ENCODE measurements at places on chromosomes 5 and 9. TPM values are rescaled to one million over a fixed set of nuclear protein-coding genes. Genes with fewer than 3 reads are reported as not detected.
A peak's percentile ranks its signal among the peaks of the same experiment; 100 is the strongest.

SHOC1 gene
- not detected for total RNA-seq

SOX30 gene
- not detected for total RNA-seq

DNA sequence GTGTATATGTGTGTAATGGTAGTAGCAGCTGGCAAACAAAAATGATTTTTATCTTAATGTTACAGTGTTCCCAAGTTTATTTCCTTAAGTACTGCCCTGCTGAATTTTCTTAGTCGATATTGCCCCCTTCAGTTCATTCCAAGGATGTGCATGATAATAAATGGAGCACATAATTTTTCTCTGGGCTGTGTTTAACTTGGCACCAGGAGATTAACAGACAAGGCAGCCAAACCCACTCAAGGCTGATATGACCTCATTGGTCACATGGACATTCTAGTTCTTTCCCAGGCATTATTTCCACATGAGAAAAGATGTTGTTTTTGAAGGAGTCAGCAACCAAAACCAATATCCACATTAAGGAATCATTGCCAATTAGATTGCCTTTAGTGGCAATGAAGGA is 61.8 kb downstream of the COX7C start:
- no peaks in the 10 kb centered on the region for H3K4me1 ChIP-seq
- no peak overlapping the region for H3K4me3 ChIP-seq
- H3K36me3 ChIP-seq = no peaks in the 10 kb centered on the region
- no peak overlapping the region for H3K27ac ChIP-seq
- peaks cover 5% of the 10 kb centered on the region for H3K27me3 ChIP-seq
- peak; percentile 79 for DNase-seq

- no peak overlapping the region for H3K27ac ChIP-seq
- no peak for DNase-seq
- H3K4me3 ChIP-seq = no peak overlapping the region
These were observed 140.3 kb downstream of the GNAQ start for GRCh38 chr9:77891128-77891800.

- H3K27ac ChIP-seq = peak overlapping the region; percentile 76
- H3K4me1 ChIP-seq = peaks cover 33% of the 10 kb centered on the region
- H3K36me3 ChIP-seq = no peaks in the 10 kb centered on the region
- H3K4me3 ChIP-seq = peak overlapping the region; percentile 83
These were observed 1.7 kb upstream of the EFNA5 start for GRCh38 chr5:107672211-107673038.

- no peak overlapping the region for H3K27ac ChIP-seq
- H3K36me3 ChIP-seq = peaks cover 93% of the 10 kb centered on the region
- H3K27me3 ChIP-seq = no peaks in the 10 kb centered on the region
- no peak overlapping the region for H3K4me3 ChIP-seq
- DNase-seq = no peak
These were observed 166.4 kb upstream of the OTULINL start for GRCh38 chr5:14415024-14415697.

GRCh38 chr9:87310827-87311523 is 186.7 kb upstream of the DAPK1 start:
- H3K4me3 ChIP-seq = no peak overlapping the region
- H3K36me3 ChIP-seq = no peaks in the 10 kb centered on the region
- no peak for DNase-seq
- H3K27ac ChIP-seq = no peak overlapping the region
- no peaks in the 10 kb centered on the region for H3K4me1 ChIP-seq
- H3K27me3 ChIP-seq = no peaks in the 10 kb centered on the region

RNF130 gene
- total RNA-seq = 35.4 TPM

DNA sequence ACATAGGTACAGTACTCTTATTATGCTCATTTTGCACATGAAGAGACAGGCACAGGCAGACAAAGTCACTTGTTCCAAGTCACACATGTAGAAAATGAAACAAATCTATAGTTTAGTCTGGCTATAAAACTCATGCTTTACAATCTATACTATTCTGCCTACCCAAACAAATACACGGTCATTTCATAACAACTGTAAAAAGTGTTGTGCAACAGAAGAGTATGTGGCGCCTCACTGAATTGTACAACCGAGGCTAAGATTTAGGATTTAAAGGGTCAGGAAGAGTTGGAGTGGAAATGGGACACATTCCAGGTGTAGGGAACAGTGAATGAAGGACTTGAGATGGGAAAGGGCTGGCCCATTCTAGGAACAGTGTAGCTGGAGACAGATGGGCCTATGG is 82.9 kb upstream of the TRIO start:
- no peaks in the 10 kb centered on the region for H3K36me3 ChIP-seq
- no peak overlapping the region for H3K4me3 ChIP-seq

- no peak overlapping the region for H3K27ac ChIP-seq
- no peak for DNase-seq
- H3K4me3 ChIP-seq = no peak overlapping the region
- 0 out of 2 replicates have a peak, but pooled peaks cover 4% of the 10 kb centered on the region for H3K4me1 ChIP-seq
- H3K27me3 ChIP-seq = no peaks in the 10 kb centered on the region
These were observed 46.5 kb downstream of the P4HA2 start for GRCh38 chr5:132181011-132181629.

GRCh38 chr5:54184806-54185205 is 125.6 kb downstream of the ARL15 start:
- no peak overlapping the region for H3K27ac ChIP-seq
- no peak overlapping the region for H3K4me3 ChIP-seq
- H3K4me1 ChIP-seq = no peaks in the 10 kb centered on the region
- no peaks in the 10 kb centered on the region for H3K27me3 ChIP-seq
- DNase-seq = no peak

PCDHB16 gene
- 0.46 TPM for total RNA-seq

DNA sequence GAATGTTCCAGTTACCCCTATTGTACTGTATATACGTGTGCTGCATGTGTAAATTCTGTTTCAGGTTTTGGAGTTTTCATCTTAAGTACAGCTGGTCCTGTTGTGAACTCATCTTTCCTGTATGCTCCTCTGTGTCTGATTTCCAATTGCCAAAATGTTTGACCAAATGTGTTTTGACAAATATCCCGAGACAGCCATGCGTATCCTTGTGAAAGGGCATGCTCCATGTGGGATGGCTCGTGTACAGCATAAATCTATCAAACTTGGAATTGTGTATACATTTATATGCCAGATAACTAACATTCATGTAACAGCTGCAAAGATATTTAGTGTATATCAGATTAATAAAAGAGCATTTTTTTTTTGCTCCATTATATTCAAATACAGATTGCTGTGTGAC is 69.5 kb upstream of the IQGAP2 start:
- no peaks in the 10 kb centered on the region for H3K4me1 ChIP-seq
- peaks cover 24% of the 10 kb centered on the region for H3K27me3 ChIP-seq
- H3K4me3 ChIP-seq = no peak overlapping the region
- DNase-seq = no peak
- no peaks in the 10 kb centered on the region for H3K36me3 ChIP-seq
- no peak overlapping the region for H3K27ac ChIP-seq

- no peaks in the 10 kb centered on the region for H3K4me1 ChIP-seq
- no peak overlapping the region for H3K27ac ChIP-seq
- H3K4me3 ChIP-seq = no peak overlapping the region
- no peak for DNase-seq
- H3K36me3 ChIP-seq = no peaks in the 10 kb centered on the region
These were observed 110.7 kb upstream of the CDH18 start for GRCh38 chr5:20098694-20099093.

DNA sequence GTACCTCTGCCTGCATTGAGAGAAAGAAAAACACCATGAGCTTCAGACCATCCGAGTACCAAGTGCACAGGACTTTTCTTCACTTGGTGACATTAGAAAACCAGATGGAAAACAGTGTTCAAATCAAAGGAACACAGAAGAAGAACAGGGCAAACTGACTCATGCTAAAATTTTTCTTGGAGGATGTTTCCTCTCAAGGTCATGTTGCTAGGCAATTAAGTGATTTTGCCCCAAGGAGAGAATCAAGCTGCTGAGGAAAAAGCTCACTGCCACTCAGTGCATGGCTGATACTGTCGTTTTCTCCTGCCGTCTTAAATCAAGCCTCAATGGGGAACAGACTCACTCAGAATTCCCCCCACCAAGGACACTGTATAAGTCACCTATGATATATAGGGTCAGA is 57.9 kb upstream of the SIMC1 start:
- no peaks in the 10 kb centered on the region for H3K27me3 ChIP-seq
- H3K27ac ChIP-seq = no peak overlapping the region
- no peaks in the 10 kb centered on the region for H3K4me1 ChIP-seq
- no peaks in the 10 kb centered on the region for H3K36me3 ChIP-seq
- no peak overlapping the region for H3K4me3 ChIP-seq

FUT7 gene
- not detected for total RNA-seq

DNA sequence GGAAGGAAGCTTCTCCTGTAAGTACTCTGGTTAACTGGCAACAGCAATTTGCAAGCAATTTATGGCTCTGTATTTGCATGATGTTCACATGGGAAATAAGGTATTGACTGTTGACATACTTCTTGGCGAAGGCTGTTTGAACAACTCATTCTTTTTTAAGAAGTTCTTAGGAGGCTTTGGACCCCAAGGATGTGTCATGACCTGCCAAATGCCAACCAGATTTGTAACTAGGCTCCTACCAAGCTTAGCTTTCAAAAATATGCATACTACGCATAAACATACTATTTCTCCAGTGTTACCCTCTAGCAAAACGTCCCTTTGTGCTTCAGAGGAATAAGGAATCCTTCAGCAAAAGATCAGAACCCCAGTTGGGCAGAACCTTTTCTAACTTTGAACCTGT is 165.2 kb upstream of the MSX2 start:
- no peaks in the 10 kb centered on the region for H3K36me3 ChIP-seq
- H3K4me3 ChIP-seq = no peak overlapping the region
- no peaks in the 10 kb centered on the region for H3K4me1 ChIP-seq
- no peak overlapping the region for H3K27ac ChIP-seq
- no peak for DNase-seq

GRCh38 chr5:155735388-155735787 is 591.6 kb upstream of the SGCD start:
- no peaks in the 10 kb centered on the region for H3K4me1 ChIP-seq
- H3K4me3 ChIP-seq = no peak overlapping the region
- H3K27ac ChIP-seq = no peak overlapping the region
- no peaks in the 10 kb centered on the region for H3K27me3 ChIP-seq
- H3K36me3 ChIP-seq = no peaks in the 10 kb centered on the region

PCDHA3 gene
- not detected for total RNA-seq

- no peak overlapping the region for H3K27ac ChIP-seq
- H3K4me1 ChIP-seq = no peaks in the 10 kb centered on the region
- H3K4me3 ChIP-seq = no peak overlapping the region
- no peak for DNase-seq
- H3K36me3 ChIP-seq = no peaks in the 10 kb centered on the region
These were observed 547.5 kb downstream of the ELAVL2 start for GRCh38 chr9:23278561-23278960.

- no peaks in the 10 kb centered on the region for H3K27me3 ChIP-seq
- H3K4me1 ChIP-seq = peaks cover 28% of the 10 kb centered on the region
- no peak overlapping the region for H3K27ac ChIP-seq
- H3K36me3 ChIP-seq = no peaks in the 10 kb centered on the region
- DNase-seq = no peak
- no peak overlapping the region for H3K4me3 ChIP-seq
These were observed 28.8 kb upstream of the TNFAIP8 start for GRCh38 chr5:119327018-119327417.

DNA sequence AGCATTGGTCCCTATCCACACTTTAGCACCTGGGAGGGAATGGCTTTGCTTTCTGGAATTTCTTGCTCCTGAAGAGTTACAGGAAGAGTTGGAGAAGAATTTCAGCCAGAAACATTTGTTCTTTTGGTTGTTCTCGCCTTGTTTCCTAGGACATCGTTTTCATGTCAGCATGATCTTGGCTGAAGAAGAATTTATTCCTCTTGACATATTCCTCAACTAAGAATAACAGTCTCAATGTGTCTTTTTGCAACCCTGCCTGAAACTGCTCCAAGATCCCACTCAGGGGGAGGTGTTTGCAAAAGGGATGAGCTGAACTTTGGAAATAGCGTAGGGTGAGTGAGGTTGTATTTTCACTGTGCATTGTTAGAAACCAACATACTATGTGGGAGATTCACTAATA is 26.1 kb downstream of the MAMDC2 start:
- no peaks in the 10 kb centered on the region for H3K4me1 ChIP-seq
- H3K27me3 ChIP-seq = peaks cover 22% of the 10 kb centered on the region
- no peaks in the 10 kb centered on the region for H3K36me3 ChIP-seq
- H3K4me3 ChIP-seq = no peak overlapping the region

OR1J2 gene
- total RNA-seq = not detected

PROB1 gene
- total RNA-seq = 2.2 TPM

DNA sequence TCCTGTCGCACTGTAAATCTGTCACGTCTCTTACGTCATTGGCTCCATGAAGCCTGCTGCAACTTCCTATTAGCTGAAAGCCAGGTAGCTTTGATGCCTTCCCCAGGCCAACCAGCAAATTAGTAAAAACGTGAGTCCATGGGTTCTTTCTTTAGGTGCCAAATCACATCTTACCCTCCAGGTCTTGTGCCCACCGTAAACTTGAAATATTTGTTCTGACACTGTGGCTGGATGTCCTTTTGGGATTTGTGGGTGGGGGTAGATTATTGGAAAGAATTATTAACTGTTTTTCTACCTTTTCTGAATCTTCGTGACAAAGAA is 172.8 kb downstream of the NR3C1 start:
- no peak for DNase-seq
- H3K27me3 ChIP-seq = no peaks in the 10 kb centered on the region
- peaks cover 3% of the 10 kb centered on the region for H3K4me1 ChIP-seq
- H3K4me3 ChIP-seq = no peak overlapping the region
- no peaks in the 10 kb centered on the region for H3K36me3 ChIP-seq
- H3K27ac ChIP-seq = no peak overlapping the region

GRCh38 chr9:120080849-120081248 is 499.1 kb downstream of the CDK5RAP2 start:
- no peaks in the 10 kb centered on the region for H3K4me1 ChIP-seq
- H3K4me3 ChIP-seq = no peak overlapping the region
- no peak for DNase-seq
- no peaks in the 10 kb centered on the region for H3K36me3 ChIP-seq

TSPAN17 gene
- 47.3 TPM for total RNA-seq

GRCh38 chr5:128498844-128499455 is 39.1 kb downstream of the FBN2 start:
- H3K4me1 ChIP-seq = peaks cover 5% of the 10 kb centered on the region
- H3K4me3 ChIP-seq = no peak overlapping the region
- H3K27ac ChIP-seq = no peak overlapping the region
- H3K27me3 ChIP-seq = no peaks in the 10 kb centered on the region
- peak; percentile 70 for DNase-seq

NSUN2 gene
- 433 TPM for total RNA-seq

DNA sequence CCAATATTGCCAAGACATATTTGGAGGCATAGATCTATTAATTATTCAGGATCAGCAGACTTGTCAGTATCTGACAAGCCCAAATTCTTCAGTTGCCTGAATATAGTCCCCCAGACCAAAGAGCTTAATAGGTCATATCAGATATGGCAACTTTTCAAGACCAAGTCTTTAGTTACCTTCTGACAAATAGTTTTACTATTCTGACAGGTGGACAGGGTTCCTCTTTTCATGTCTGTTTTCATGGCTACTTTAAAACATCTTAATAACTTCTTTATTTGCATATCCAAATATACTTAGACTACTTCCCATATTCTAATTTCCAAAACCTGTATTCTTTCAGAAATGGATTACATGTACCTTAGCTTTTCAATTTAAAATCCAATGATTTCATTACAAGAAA is 65.4 kb downstream of the AUH start:
- no peak for DNase-seq
- no peaks in the 10 kb centered on the region for H3K27me3 ChIP-seq
- H3K4me1 ChIP-seq = peaks cover 5% of the 10 kb centered on the region
- H3K36me3 ChIP-seq = no peaks in the 10 kb centered on the region
- no peak overlapping the region for H3K27ac ChIP-seq
- no peak overlapping the region for H3K4me3 ChIP-seq

IFNB1 gene
- not detected for total RNA-seq

PCDHGB3 gene
- total RNA-seq = 1.2 TPM
